ENCODE measurements at places on chromosomes 11 and 22. TPM values are rescaled to one million over a fixed set of nuclear protein-coding genes. Genes with fewer than 3 reads are reported as not detected.

DNA sequence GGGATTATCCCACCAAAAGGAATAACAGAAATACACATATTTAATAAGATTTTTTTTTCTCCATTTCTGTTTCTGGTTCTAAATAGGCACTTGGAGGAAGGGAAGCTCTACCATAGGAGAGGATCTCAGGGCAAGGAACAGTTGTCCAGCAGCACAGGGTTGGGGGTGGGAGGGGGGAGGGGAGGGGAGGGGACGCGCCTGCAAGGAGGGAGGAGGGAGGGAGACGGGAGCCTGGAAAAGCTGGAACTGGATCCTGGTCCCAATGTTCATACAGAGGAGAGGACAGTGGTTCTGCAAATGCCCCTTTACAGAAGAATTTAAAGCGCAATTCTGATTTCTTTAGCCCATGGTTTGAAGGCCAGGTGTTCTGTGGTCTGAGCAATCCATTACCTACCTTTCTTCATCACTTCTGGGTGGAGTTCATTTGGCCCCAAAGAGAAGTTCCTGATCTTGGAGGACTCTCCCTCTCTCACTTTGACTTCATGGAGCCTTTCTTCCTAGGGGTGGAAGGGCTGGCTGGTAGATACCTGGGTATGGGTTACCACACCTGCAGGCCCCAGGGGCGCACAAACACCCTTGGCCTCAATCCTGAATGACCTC, 348.9 kb upstream of the NCAM1 start:
- DNase-seq: no peak

DNA sequence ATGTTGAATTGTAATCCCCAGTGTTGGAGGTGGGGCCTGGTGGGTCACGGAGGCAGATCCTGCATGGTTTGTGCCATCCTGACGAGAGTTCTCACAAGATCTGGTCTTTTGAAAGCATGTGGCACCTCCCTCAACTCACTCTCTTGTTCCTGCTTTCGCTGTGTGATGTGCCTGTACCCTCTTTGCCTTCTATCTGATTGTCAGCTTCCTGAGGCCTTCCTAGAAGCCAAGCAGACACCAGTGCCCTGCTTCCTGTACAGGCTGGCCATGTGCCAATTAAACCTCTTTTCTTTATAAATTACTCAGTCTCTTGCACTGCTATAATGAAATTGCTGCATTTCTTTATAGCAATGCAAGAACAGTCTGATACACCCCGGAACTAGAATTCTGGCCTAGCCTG, 13.1 kb downstream of the PTPN5 start:
- DNase-seq: no peak

- DNase-seq: no peak
Observed at GRCh38 chr11:47593934-47594855, at the start of gene C1QTNF4. Gene C1QTNF4, minus strand, starts transcription at chr11:47594411. Its CDS starts 3,601 bp downstream, at chr11:47590810.

DNA sequence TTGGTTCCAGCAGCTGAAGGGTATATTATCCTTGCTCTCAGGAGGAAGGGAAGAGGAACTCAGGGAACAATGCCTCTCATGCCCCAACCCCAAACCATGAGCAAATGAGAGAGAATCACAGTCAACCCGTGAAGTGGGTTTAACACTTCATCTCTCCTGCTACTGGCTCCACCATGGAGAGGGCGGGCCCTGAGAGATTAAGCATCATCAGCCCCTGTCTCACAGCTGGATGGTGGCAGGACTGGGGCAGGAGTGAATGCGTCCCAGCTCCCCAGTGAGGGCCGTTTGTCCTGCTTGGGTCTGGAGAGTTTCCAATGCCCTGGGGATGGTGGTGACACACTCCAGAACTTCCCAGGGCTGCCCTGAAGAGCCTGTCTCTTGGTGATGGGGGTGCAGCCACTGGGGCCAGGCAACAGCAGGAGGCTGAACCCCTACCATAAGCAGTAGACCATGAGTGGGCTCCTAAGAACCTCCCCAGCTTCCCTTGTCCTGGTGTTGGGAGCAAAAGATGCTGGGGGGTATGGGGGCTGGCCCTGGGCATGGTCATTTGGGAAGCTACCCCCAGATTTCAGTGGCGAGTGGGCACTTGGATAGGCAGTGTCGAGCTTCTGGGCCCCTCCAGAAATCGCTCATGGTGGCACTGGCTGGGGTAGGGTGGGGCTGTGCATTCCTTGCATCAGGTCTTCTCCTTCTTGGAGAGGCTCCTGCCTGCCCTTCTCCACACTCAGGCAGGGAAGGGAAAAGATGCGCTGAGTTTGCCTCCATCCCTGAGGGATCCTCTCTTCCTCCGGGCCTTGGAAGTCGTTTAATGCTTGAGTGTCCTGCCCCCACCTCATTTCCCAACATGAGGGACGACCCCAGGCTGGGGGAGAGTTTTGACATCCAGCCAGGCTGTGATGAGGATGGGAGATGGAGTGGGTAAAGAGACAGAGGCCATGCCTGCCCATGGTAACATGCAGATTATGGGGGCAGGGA, 157.5 kb downstream of the ST3GAL4 start:
- DNase-seq: no peak

DNA sequence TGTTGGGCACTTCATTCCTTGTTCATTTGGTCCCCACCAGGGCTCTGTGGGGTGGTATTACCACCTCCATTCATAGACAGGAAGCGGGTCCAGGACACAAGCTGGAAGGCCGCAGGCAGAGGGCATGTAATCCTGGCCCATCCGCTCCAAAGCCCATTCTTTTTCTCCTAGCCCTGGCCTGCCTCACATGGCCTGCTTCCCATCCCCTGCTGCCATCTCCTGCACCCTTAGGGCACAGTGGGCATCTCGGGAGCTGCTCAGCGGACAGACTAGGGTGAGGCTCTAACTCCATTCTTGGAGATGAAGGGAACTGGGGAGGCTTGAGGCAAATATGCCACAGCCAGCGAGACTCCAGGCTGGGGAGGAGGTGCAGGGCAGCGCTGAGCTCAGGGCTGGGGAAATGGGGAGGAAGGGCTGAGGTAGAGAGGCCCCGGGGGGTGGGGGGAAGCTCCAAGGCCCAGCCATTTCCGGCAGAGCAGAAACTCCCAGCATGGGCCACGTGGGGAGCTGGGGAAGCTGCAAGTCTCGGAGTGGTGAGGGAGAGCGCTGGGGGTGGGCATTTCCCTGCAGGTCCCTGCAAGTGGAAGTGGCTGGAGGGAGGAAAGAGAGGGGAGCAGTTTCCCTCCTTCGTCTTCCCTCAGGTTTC, 14.3 kb upstream of the BCL9L start:
- DNase-seq: no peak

- no peak for DNase-seq
Observed at GRCh38 chr11:10625982-10626311, 57.5 kb upstream of the LYVE1 start.

- DNase-seq: no peak
Observed at GRCh38 chr11:19767627-19768151, 55.1 kb downstream of the NAV2 start.

DNA sequence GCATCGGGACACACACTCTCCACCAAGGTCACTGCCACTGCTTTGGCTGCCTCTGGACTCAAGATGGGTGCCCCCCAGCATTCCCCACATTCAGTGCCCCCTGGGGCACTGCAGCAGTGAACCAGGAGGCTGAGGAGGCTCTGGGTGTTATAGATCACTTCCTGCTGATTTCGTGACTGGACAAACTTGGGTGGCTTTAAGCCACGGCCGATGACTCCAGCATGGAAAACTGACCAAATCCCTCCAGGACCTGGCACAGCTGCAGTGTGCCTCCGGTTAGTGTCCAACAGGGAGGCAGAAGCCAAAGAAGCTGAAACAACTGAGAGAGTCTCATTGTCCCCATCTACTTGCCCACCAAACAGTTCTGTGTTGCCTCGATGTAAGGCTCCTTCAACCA, 1.2 kb upstream of the GANAB start:
- no peak for DNase-seq

- no peak for DNase-seq
Observed at GRCh38 chr11:82874646-82875523, 25.3 kb downstream of the PRCP start.

The OR8A1 gene
- not detected for total RNA-seq

The MYOD1 gene
- total RNA-seq: not detected

The CSF2RB gene
- 0.69 TPM for total RNA-seq

All from ovary (tissue), 10 donors.